Activated T-helper 9 cell treated with anti-CD3 and anti-CD28 coated beads, Interleukin-2, amount 50 U/mL, for 16 hours (primary cell): ENCODE measurements at places on chromosomes 11 and 22.

DNA sequence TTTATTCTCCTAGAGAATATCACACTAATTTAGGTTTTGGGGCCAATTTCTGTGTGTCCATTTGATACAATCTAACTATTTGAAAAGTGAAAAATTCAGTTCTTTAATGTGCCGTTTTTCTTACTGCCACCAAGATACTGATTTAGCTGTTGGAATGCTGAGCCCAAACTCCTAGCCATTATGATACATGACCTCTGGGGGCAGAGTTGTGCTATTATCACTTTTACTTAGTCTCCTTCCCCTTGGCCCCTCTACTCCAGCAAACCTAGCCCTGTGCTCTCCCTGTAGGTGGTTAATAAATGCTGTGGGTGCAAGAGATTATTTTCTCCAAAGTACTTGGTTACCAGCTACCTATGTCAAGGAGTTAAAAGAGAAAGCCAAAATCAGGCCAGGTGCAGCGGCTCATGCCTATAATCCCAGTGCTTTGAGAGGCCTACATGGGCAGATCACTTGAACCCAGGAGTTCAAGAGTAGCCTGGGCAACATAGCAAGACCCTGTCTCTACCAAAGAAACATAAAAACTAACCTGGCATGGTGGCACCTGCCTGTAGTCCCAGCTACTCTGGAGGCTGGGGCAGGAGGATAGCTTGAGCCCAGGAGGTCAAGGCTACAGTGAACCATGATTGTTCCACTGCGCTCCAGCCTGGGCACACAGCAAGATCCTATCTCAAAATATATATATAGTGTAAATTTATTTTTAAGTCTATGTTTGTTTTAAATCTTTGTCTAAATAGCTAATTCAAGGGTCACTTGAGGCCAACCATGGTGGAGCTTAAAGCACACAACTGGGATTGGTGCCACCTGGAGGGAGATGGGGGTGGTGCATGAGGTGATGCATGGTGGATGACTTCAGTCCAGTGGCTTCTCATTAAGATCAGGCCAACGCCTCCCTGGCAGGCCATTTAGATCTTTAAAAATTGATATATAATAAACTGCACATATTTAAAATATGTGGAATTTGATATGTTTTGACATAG is 193.2 kb upstream of the PLET1 start:
- DNase-seq = peak; percentile 13

GRCh38 chr11:56558574-56558973 is 15.5 kb upstream of the OR5M11 start:
- no peak for DNase-seq

DNA sequence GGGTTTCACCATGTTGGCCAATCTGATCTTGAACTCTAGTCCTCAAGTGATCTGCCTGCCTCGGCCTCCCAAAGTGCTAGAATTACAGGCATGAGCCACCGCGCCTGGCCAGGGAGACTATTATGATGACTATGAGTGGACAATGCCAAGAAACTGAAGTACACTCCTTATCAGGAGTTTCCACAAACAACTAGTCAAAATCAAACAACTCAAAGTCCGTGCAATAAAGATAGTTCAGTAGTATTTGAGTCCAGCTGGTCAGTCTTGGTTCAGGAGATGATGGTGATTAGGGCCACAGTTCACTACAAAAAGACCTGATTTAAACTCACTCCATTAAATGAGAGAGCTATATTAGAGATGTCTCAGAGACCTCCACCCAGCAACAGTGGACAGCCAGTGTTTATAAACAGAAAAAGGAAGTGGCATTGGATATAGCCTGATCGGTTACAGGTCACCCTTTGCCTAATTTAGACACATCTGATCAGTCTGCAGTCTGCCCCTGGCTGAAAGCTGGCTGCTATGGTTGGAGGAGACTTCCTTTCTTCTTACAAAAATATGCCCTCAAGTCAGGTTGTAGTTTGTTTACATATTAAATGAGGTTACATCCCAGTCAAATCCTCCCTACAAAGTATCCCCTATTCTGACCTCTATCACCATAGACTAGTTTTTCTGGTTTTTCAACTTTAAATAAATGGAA is 17.0 kb downstream of the CD3E start:
- no peak for DNase-seq

DNA sequence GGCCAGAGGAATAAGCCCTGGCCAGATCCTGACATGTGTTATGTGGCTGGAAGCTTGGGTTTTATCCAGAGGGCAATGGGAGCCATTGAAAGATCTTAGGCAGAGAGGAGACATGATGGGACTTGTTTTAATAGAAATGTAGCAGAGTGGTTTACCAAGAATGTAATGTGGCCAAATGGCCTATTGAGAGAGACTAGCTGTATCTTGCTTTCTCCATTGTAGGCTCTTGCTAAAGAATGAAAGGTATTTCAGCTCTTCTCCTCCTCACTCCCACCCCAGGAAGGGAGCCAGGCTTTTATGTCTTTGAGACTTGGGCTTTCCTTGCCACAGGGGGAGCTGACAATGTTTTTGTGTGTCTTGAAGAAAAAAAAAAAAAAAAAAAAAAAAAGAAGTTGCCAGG is 82.3 kb downstream of the TRIM29 start:
- DNase-seq = no peak

DNA sequence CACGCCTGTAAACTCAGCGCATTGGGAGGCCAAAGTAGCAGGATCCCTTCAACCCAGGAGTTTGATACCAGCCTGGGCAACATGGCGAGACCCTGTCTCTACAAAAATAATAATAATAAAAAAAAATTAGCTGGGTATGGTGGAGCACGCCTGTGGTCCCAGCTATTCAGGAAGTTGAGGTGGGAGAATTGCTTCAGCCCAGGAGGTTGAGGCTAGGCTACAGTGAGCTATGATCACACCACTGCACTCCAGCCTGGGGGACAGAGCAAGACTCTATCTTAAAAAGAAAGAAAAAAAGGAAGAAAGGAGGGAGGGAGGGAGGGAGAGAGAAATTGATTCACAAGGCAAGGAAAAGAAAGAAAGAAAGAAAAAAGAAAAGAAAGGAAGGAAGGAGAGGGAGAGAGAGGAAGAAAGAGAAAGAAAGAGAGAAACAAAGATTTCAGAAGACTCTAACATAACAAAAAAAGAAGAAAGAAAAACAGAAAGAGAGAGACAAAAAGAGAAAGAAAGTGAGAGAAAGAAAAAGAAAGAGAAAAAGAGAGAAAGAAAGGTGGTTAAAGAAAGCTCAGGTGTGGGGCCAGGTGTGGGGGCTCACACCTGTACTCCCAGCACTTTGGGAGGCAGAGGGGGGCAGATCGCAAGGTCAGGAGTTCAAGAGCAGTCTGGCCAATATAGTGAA is 37.3 kb upstream of the MYH9 start:
- no peak for DNase-seq

DNA sequence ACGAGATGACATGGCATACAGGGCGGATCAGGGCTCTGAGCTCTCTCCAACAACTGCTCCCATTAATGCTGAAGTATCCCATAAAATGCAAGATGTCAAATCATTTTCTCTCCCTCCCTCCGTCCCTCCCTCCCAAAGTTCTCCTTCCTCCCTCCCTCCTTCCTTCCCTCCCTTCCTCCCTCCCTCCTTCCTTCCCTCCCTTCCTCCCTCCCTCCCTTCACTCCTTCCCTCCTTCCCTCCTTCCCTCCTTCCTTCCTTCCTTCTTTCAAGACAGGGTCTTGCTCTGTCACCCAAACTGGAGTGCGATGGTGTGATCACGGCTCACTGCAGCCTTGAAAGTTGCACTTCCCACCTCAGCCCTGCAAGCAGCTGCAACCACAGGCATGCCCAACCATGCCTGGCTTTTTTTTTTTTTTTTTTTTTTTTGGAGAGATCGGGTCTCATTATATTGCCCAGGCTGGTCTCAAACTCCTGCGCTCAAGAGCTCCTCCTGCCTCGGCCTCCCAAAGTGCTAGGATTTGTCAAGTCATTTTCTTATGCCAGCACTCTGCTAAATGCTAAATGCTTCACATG is 38.2 kb downstream of the TXN2 start:
- DNase-seq = no peak

DNA sequence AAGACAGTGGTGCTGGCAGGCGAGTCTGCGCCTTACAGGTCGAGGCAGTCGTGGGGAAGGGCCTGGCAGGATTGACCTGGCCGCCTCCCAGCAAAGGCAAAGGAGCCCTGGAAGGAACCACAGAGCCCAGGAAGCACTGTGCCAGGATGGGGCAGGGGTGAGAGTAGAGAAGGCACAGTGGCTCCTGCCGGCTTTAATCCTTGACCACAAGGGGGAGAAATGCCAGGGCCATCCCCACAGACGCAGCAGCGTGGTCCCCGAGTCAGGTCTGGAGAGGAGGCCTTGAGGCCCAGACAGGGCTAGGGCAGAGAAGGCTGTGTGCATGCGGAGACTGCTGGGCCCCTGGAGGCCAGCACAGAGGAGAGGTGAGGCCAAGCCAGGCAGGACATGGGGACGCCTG is 9.9 kb upstream of the NDUFS8 start:
- no peak for DNase-seq

GRCh38 chr11:46247659-46248058 is 29.8 kb upstream of the CREB3L1 start:
- DNase-seq = no peak

DNA sequence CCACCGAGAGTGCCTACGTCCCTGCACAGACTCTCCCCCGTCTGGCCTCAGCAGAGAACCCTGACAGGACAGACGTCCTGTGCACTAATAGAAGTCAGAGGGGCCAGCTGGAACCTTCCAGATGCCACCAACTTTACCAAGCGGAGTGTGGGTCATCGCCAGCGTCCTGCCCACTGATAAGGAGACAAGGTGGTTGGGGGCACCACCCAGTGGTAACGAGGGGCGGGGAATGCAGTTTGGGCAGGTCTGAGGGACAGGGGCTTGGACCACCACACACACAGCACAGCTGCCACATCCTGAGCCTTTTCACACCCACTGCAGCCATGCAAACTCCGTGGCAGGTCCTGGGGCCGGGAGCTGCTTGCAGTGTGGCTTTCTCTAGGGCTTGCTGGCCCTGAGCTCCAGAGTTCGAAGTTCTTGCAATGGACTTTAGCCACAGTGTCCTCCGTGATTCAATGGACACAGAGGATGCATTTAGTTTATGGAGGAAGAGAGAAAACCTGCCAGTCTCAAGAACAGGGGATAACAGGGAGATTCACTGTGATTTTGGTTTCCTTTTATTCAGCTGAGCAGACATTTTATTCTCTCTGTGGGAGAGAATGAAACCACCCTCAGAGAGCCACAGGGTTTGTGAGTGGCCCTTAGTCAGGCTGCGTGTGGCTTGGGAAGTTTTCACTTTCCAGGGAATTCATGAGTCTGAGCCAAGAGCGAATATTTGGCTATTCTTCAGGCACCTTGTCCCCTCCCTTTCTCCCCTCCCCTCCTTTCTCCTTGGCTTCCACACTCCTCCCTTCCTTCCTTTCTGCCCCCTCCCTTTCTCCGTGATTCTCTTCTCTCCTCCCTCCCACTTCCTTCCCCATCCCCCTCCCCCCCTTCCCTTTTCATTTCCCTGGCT is 13.1 kb downstream of the MRGPRG start:
- no peak for DNase-seq

DNA sequence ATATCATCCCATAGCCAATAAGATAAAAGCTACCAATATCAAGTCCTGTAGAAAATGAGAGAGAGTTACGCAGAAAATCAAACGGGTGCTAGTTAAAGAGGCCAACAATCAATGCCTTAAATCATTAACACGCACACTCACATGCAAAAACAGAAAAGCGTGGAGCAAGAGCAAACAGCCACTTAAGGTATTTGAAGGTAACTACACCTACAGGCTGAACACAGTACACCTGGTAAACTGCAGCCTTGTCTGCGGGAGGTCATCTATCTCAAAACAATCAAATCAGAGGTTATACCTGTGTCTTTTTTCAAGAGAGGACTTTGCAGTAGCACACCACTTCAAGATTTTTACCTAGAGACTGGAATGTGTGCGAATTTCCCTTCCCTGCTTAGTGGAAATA is 23.6 kb downstream of the SLC35F2 start:
- DNase-seq = no peak

DNA sequence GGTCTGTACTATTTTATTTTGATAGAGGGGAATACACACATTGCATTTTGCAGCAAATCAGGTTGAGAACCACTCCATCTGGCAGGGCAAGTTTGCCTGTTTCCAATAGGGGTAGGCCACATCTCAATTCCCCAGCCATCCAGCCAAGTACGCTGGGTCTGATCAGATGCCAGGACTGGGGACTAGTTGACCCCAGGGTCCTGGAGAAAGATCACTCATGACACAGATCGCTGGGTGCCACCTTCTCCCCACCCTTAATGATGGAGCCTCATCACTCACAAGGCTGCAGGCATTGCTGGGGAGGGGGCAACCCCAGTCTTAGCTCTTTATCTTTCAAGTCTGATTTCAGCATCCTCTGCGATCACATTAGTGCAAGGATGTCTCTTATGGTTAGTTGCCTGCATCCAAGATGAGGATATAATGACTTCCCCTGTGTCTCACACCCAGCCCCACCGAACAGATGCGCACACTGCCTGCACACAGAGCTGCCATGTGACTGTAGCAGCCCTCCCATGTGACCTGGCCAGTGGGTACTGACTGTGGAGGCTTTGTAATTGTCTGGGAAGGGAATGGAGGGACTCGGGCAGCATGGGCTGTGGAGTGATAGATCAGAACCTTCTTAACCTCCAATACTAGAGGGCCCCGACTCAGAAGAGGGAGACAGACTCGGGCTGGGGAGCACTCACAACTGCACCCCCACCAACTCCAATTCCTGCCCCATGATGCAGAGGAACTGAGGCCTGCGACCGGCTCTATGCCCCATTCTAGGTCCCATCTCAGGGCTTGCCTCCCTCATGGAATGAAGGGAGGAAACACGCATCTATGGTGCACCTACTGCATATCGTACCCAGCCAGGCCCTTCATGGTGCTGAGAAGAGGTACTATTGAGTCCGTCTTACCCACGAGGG is 155.8 kb downstream of the DSCAML1 start:
- no peak for DNase-seq

GRCh38 chr11:100684101-100685065 is 2.7 kb upstream of the ARHGAP42 start:
- no peak for DNase-seq

DNA sequence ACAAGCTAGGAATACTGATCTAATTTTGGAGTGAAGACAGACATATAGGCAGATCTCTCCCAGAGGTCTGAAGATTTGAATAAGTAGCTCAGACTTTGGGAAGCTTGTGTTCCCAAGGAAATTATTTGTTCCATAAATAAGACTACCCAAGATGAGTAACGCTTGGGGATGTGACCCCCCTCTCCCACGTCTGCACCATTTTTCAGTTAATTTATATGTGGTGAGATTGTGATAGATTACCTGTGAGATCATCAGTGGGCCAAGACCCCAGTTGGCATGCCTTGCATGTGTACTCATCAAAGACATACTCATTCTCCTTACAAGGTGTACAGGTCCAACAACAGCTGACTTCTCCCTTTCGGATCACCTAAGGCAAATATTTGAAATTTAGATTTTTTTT is 252.8 kb upstream of the CTSC start:
- DNase-seq = no peak

DNA sequence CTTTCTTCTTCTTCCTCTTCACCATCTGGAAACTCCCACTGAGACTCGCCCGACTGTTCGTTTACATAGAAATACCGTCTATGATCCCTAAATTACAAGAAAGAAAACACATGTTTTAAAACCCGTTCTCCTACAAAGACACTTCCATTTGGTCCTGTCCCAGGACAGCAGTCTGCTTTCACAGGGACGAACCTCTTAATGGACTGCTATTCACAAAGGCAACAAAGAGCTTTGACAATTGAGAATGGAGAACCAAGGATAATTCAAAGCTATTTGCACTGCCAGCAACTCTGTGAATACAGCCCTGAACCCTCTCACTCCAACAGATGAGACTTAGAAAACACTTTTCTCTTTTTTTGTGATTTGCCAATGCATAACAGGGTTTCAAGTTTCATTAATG is 16.3 kb upstream of the AGBL2 start:
- no peak for DNase-seq

GRCh38 chr22:35660291-35661127 is 12.3 kb downstream of the APOL6 start:
- DNase-seq = peak; percentile 42
